ENCODE measurements at places on chromosomes 4 and X.

DNA sequence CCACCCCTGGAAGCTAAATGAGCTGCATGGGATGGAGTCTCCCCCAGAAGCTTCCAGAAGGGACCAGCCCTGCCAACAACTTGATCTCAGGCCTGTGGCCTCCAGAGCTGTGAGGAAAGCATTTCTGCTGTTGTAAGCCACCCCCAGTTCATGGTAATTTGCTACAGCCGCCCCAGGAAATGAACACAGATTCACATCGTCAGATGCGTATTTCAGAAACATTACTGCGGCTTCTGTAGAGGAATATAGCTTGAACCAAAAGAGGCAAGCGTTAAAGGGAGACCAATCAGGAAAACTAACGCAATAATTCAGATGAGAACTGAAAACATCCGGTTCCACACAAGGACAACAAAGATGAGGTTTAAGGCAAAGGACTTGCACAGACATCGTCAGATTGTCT lies 128.4 kb upstream of the TBL1X start:
- DNase-seq = no peak

DNA sequence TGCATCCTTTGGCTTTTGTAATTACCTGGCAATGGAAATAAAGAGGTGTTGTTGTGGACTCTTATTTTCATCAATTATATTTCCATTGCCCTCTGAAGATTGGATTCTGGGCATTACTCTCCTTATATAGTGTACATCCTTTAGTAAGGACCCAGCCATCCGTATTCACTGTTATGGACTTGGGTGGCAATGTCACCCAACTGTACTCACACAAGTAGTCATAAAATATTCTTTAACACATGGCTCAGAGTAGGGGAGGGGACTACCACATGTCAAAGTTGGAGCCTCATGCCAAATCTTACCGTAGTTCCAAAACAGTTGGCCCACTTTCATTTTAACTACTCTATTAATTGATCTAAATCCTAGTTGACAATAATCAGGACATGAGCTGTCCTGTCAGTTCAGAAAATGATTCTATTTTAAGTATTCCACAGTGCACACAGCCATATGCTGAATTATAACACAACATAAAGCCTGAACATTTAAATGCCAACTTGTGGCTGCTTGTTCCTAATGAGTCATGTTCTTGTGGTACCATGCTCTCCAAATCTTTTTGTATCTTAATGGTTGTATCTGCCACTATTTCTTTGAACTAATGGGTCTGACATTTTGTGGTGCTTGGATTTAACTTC lies 4.9 kb downstream of the FRAS1 start:
- no peak for DNase-seq

DNA sequence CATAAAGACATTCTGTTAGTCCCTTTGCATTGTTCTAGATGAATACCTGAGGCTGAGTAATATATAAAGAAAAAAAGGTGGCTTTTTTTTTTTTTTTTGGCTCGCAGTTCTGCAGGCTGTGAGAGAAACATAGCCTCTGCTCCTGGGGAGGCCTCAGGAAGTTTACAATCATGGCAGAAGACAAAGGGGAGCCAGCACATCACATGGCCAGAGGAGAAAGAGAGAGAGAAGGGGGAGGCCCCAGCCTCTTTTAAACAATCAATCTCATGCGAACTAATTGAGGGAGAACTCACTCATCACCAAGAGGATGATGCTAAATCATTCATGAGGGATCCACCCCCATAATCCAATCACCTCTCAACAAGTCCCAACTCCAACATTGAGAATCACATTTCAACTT lies 364.0 kb upstream of the EPHA5 start:
- DNase-seq = no peak

- no peak for DNase-seq
These were observed 824.0 kb downstream of the STIM2 start for GRCh38 chr4:27684610-27685011.

DNA sequence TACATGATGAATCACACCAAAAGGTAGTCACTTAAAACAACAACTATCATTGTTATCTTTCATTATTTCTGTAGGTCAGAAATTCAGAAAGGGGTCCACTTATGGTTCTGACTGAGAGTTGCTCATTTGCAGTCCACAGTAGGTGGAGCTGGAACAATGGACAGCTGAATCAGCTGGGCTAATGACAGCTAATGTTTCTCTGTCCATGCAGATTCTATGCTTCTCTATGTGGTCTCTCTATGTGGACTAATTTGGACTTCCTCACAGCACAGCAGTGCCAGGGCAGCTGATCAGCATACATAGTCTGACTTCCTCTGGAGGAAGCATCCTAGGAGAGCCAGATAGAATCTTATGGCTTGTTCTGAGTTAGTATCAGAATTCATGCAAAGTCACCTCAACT lies 131.7 kb upstream of the INTU start:
- no peak for DNase-seq

- DNase-seq = no peak
These were observed 59.5 kb downstream of the TET2 start for GRCh38 chr4:105206214-105206613.

GRCh38 chrX:54238588-54238987 lies 55.5 kb upstream of the FAM120C start:
- DNase-seq = no peak

- DNase-seq = no peak
These were observed 413.5 kb upstream of the GRIA3 start for GRCh38 chrX:122770581-122770980.

- no peak for DNase-seq
These were observed 162.8 kb downstream of the PPP1R2C start for GRCh38 chrX:42615161-42615563.

GRCh38 chrX:7264399-7264798 lies 116.4 kb upstream of the PUDP start:
- DNase-seq = no peak

GRCh38 chr4:35723973-35724372 lies 520.3 kb downstream of the ARAP2 start:
- no peak for DNase-seq

DNA sequence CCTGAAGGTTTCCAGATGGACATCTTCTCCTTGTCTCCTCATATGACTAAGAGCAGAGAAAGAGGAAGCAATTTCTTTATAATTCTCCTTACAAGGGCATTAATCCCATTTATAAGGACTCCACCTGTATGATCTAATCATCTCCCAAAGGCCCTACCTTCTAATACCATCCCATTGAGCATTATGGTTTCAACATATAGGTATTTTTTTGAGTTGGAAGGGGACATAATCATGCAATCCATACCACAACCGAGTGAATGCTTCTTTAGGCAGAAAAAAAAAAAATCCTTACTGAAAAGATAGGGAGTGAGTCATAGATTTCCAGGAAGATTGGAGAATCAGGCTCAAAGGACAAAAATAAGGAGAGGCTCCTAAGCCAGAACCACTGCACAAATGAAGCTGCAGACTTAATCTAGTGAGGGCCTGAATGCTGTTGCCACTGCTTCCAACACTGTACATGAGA lies 312.5 kb upstream of the HS3ST1 start:
- no peak for DNase-seq

DNA sequence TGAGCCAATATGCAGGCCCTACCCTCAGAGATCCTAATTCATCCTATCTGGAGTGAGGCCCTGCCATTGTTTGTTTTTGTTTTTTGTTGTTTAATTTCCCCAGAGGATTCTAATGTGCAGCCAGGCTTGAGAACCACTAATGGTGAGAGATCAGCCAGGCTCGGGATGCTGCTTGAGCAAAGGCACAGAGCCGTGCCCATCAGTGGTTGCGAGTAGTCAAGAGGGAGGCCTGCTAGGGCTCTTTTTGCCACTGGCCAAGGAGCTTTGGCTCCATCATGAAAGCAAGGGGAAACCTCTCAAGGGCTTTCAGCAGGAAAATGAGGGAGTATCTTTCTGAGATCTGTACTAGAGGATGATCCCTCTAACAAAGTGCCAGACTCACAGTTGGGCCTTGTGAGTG lies 2.7 kb downstream of the TCEANC start:
- DNase-seq = no peak

DNA sequence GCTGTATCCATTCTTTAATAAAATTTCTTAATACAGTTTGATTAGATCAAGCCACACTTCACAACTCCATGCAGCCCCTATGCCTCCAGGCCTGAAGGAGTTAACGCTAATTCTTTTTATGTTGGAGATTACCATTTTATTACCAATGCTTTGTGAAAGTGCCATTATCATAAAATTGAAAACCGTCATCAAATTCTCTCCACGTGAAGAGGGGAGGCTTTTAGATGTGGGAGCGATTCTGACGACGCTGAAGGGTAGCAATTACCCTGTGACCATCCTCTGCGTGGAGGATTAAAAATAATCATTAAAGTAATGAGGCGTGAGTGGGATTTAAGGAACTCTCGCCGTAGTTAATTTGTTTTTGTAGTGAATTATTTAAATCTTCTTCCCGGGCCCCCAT lies 278.8 kb downstream of the CRLF2 start:
- DNase-seq = no peak

DNA sequence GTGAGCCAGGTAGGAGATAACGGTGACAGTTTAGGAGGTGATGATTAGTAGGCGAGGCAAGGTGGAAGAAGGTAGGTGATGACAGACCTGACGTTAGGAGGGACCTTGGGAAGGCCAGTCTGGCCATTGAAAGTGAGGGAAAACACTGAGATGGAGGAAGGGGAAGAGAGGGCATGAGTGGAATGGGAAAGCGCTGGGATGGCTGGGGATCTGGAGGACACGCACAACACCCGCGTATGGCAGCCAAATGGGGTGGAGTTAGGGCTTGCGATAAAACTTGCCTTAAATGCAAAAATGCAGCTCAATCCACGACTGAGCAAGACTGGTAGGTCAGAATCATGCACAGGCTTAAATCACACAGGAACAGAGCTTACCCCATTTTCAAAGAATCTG lies 605 bp upstream of the CDKL2 start:
- no peak for DNase-seq

DNA sequence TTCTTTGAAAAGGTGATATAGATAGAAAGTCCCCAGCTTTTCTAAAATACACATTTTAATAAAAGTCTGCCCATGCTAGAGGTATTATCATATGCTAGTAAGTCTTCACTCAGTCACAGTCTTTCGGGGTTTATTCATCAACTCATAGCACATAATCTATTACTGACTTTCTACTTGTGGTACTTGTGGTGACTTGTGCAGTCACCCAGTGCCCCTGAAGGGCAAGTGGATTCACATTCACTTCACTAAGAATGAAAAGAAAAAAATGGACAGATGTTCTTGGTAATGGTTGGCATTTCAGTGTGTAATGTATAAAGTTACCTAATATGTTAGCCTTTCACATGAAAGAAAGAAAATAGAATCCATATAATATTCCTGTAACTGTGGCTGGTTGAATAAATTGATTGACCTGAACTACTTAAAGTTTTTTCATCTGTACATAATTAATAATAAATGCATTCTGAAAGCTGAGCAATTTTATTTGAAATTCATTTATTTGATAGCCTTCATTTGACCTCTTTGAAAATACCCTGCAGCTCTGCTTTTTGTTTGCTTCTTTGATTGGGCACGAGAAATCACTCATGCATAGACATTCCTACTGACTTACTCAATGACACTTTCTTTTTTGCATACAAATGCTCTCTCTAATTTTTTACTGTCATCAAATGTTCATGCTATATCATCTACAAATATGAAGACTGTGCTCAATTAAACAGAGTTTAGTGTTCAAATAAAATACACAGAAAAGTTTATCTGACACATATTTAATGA lies 39.5 kb upstream of the ZNF330 start:
- DNase-seq = no peak

DNA sequence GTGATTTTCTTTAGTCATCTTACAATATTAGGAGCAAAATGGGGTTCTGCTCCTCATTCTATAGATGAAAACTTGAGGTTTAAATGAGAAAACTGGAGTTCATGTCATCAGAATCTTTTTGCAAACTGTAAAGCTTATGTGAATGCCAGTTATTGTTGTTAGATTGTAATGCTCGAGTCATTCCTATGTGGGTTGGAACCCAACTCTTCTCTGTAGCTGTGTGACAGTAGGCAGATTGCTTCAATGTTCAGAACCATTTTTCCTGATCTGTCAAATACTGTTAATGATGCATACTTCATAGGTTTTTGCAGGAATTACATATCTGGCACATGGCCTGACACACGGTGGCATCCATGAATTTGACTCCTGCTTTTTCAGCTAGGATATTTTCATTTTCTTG lies 178.9 kb downstream of the RAPGEF2 start:
- DNase-seq = no peak

GRCh38 chrX:124231451-124231759 lies 101.1 kb upstream of the TEX13D start:
- DNase-seq = no peak

GRCh38 chr4:106264331-106264728 lies 51.7 kb downstream of the TBCK start:
- no peak for DNase-seq

DNA sequence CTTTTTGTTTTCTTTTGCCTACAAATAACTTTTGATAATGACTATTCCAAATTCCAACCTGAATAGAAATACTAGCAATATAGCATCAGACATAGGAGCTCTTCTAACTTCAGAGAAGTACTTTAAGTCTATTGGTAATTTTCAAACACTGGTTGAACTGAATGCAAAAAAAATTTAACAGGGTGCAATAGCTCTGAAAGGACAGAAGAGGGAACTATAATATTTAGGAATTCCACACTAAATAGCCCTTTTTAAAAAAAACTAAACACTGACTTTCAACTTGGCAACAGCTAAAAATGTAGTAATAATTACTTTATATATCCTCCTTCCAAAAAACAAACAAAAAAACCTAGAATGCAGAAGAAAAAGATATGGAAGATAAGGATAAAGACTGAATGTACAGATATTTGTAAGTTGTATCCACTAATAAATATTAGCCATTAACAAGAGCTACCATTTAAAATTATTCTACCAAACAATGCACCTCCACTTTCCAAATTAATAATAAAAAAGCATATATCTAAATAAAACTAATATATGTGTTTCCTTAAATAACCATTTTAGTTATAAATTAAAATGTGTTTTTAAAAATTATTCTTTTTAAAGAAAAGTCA lies 81.4 kb downstream of the FBXW7 start:
- no peak for DNase-seq

DNA sequence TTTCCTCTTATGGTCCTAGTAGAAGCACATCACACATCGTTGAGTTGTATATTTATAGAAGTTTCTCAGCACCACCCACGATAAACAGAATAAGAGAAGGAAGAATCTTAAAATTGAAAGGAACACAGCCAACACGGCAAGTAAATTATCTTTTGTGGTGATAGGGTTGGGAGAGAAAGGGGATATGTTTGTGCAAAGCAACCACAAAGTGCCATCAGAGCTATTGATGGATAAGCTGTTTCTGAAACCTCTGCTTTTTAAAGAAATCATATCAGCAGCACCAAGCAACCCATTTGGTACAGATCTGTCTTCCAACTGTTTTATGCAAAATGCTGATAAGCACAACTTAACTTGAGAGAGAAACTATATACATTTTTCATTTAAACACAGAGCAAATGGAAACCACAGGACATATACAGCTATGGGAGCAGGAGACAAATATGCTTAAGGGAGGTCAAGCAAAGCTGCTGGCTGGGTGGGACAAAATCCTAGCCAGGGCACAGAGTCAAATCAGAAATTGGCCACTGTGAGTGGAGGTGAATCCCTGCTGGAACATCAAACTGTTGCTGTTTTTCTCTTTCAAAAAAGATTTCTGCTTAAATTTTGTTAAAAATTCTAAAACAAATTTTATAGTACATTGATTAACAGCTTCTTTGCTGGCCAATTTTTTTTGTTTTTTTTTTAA lies 194.0 kb upstream of the HHIP start:
- no peak for DNase-seq

All from stimulated activated CD4-positive, alpha-beta T cell treated with anti-CD3 and anti-CD28 coated beads, Interleukin-12 subunit alpha, Interleukin-12 subunit beta, amount 100 ng/mL, for 24 hours (primary cell).